Psoas muscle (tissue), 8 donors: ENCODE measurements at places on chromosomes 12 and 14. TPM values are rescaled to one million over a fixed set of nuclear protein-coding genes. Genes with fewer than 3 reads are reported as not detected.

The TCL1B gene
- not detected for total RNA-seq

The PTPN21 gene
- 27.3 TPM for total RNA-seq

The SLC8A3 gene
- total RNA-seq = 18.0 TPM

The NGB gene
- total RNA-seq = not detected

DNA sequence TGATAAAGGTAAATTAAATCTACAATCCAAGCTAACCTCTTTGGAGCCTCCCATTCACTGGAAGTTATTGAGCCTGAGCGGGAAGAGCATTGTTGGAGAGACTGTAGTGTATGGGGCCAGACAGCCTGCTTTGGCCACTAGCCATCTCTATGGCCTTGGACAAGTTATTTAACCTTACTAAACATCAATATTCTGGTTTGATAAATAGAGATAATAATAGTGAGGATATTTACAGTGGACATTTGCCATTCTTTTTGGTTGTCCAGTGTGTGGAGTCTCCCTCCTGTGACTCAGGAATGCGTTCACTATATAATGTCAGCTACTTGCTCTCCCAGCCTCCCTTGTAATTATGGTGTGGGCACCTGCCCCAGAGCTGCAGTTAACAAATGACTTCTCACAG lies 216.1 kb downstream of the SLC38A4 start:
- H3K36me3 ChIP-seq = no peaks in the 10 kb centered on the region
- no peak overlapping the region for H3K27ac ChIP-seq
- H3K4me3 ChIP-seq = no peak overlapping the region
- no peak for DNase-seq
- H3K4me1 ChIP-seq = peaks cover 14% of the 10 kb centered on the region
